ENCODE measurements at places on chromosomes 5 and 9.

GRCh38 chr5:143583409-143583808 is 179.9 kb upstream of the NR3C1 start:
- DNase-seq = no peak

DNA sequence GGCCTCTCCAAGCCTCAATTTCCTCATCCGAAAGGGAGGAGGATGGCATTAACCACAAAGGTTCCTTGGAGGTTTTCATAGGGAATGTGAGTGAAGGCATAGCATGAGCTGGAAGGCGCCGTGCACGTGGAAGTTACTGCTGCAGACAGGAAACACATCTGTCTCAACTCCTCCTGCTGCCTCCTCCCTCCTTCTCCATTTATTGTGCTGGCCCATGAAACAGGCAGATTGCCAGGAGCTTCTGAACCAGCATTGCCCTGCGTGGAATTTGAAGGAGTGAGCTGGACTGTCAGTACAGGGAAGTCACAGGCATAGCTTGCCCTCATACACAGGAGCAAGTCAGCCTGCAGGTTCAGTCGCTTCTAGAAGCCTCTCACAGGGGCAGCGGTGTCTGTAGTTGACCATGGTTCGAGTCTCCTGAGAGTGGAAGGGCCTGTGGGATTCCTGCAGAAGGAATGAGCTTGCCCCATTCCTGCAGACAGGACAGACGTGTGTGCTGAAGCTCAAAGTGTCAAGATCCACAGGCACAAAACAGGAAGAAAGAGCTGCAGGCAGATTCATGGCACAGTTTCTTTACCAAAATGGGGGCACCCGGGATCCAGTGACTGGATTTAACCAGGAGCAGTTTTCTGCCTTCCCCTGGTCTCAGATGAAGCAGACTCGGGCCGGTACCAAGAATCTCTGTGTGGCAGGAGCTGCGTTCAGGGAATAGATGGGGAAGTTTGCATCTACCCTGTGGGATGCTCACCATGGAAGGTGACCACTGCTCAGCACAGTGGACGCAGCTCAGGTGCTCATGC is 48.7 kb upstream of the CTSL start:
- DNase-seq = no peak

DNA sequence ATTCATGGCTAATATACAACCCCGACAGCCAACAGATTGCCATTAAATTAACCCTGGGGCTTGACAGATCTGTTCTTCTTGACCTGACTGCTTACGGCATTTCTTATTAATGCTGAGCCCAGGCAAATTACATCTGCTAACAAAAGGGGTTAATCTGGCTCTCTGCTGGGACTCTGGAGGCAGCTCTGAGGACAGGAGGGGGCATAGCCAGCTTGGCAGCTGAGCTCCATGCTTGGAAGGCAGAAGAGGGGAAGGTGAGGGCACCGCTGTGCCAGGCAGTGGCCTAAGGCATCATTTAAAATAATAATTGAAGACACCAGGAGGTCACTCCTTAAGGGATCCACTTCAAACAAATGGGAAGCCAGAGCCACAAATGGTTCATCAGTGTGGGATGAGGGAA is 126.0 kb upstream of the GPR151 start:
- DNase-seq = no peak

DNA sequence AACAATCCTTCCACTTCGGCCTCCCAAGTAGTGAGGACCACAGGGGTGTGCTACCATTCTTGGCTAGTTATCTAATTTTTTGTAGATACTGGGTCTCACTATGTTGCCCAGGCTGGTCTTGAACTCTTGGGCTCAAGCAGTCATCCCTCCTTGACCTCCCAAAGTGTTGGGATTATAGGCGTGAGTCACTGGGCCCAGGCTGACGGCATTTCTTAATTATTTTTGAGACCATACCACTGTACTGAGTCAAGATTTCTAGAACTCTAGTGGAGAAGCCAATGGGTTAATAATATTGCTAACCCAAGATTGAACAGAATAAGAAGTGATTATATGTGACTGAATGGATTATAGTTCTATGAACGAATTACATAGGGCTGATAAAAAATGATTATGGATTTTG is 66.7 kb downstream of the TARS1 start:
- no peak for DNase-seq

DNA sequence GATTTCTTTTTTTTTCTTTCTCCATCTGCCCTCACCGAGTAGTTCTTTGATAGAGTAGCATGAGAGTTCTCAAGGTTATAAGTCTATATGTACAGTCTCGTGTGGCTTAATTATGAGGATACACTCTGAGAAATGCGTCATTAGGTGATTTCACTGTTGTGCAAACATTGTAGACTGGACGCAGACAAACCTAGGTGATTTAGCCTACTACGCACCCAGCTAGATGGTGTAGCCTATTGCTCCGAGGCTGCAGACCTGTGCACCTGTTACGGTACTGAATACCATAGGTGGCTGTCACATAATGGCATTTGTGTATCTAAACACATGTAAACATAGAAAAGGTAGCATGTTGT is 26.9 kb upstream of the CORO2A start:
- DNase-seq = no peak

Measured in stimulated activated CD8-positive, alpha-beta memory T cell treated with anti-CD3 and anti-CD28 coated beads, Interleukin-2, amount 100 ng/mL, for 48 hours (primary cell).